ENCODE measurements at places on chromosomes 13 and 19.

DNA sequence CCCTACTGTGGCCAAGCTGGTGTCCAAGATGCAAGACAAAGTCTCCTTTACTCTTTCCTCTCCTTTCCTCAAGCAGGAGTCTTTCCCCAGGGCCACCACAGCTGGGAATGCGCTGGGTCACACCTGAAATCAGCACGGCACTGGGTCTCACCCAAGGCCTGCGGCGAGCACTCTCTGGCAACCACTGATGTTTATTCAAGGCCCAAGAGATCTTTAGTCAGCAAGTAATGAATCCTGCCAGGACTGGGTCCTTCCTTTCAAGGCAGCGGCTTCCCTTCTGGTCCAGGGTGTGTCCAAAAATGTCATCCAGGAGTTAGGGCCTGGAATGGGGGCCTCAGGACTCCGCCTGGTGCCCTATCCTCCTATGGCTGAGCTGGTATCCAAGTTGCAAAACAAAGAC lies 24.1 kb downstream of the BLOC1S3 start:
- no peak for DNase-seq

DNA sequence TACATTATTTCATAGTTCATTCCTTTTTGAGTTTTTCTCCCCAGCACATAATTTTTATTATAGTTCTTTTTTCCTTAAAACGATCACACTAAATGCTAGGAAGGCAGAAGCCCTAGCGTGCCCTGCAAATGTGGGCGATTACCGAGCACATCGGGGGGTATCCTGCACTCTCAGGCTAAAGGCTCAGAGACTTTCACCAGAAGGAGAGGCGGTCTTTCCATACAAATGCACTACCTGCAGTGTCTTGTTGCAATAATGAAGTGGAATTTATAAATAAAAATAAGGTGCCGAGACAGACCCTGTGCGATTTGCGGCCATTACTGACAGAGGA lies 29.3 kb upstream of the SPACA7 start:
- peak; percentile 39 for DNase-seq

GRCh38 chr13:100175078-100175802 lies 86.3 kb downstream of the PCCA start:
- DNase-seq: no peak

DNA sequence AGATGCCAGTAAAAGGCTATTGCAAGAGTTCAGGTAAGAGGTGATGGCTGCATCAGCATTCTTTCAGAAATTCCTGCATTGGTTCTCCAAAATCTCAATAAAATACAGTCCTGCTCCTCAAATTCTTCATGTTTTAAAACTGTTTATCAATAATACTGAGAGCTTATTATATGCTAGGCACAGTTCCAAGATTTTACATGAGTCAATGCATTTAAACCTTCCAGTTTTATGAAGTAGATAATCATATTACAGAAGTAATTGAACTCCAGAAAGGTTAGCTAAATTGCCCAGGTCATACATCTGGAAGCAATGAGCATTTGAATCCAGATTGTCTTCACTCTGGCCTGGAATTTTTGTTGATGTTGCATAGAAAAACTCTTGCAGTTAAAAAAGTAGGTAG lies 282.9 kb upstream of the SLITRK6 start:
- DNase-seq: no peak

- peak; percentile 36 for DNase-seq
Observed at GRCh38 chr19:52237771-52238400, 31.5 kb upstream of the ZNF766 start.

DNA sequence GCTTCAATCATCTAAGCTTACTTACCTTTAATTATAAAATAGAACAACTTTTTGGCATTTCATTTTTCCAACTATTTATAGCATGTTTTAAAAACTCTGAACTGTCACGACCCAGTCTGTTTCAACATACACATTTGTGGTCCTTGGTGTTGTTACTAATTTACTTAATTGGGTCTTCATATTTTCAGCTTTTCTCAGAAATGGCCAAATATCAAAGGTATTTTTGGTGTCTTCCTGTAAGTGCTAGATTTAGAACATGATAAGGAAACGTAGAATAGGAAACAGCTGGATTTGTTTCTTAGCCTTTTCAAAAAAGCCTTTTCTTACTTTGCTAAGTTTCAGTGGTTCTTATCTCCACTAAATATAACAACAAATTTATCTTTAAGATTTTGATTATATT lies 11.4 kb downstream of the LPAR6 start:
- no peak for DNase-seq

DNA sequence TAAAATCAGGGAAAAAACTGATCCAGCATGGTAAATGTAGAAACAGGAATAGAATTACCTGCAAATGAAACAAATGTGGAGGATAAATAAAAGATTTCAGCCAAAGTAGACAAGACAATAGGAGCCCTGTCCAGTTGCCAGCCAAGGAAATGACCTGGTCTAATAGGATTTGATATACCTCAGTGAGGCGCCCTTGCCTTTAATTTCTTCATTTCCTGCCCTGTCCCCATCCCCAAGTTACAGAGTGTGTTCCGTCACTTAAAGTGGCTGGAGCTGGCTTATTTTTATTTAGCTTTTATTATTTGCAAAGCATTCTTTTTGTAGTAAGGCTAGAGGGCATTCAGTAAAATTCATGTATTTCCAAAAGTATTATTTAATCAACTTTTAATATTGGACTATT lies 1022.0 kb downstream of the EFNB2 start:
- DNase-seq: no peak

DNA sequence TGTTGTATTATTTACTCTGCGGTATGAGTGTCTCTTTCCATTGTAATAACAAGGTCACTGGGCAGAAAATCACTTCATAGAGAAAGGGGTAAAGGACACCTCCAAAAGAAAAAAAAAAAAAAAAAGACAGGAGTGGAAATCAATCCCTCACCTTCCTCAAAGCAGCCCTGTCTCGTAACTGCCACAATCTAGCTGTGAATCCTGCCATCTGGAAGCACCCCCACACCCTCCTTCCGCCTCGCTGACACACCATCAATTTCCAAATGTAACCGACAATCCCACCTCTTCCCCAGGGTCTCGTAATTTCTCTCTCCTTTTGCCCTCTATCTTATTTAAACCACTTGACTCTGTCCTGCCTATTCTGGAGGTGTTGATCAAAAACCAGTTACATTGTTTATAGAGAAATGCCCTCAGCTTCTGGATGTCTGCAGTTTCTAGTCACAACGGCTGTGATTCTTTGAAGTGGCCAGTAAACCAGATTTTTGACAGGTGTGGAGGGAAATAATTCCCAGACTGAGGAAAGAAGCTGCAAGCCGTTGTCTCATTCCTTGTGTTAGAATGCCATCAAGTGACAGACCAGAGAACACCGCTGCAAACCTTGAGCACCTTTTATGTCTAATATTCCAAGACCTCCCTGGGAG lies 9.1 kb upstream of the POP4 start:
- DNase-seq: no peak

DNA sequence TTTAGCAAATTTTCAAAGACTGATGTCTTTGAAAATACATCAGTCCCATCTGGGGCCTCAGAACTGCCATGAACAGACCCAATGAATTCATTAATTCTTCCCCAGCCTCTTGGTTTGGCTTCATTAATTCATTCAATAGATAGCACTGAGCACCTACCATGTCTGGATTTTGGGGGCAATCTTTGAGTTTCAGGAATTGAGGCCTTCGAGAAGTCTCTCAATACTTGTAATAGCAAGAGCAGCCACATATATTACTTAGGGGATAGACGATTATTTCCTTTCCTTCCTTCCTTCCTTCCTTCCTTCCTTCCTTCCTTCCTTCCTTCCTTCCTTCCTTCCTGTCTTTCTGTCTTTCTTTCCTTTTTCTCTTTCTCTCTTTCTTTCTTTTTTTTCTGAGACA lies 64.8 kb downstream of the ALOX5AP start:
- no peak for DNase-seq

GRCh38 chr19:21398851-21399250 lies 1.9 kb downstream of the ZNF493 start:
- no peak for DNase-seq

All from NT2/D1 (cell line).